ENCODE measurements at places on chromosomes 3 and 15.

- no peak for DNase-seq
Observed at GRCh38 chr3:101379658-101380376, 59.4 kb upstream of the IMPG2 start.

DNA sequence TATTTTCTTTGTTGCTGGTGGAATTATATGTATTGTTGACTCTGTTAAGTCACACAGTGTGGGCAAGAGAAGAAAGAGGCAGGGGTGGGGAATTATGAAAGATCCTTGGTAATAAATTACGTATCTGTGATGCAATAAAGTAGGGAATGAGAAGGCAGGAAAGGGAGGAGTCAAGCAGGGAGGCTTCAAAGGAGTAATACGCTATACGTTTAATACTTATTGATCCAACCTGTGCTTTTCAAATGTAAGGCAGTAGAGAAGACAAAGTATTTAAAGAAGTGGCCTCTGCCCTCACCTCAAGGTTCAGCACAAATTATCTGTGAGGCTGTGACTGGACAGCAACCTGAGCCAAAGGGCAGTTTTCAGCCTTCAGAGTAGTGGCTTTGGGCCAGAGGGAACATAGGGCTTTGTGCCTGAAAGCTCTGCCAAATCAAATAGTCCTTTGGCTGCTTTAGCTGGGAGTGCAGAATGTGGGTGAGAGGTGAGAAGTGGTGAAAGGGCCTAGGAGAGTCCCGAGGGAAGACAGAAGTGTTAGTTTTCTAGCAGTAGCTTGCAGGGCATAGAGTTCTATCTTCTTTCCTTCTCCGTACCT, 1.2 kb upstream of the PLIN1 start:
- no peak for DNase-seq

DNA sequence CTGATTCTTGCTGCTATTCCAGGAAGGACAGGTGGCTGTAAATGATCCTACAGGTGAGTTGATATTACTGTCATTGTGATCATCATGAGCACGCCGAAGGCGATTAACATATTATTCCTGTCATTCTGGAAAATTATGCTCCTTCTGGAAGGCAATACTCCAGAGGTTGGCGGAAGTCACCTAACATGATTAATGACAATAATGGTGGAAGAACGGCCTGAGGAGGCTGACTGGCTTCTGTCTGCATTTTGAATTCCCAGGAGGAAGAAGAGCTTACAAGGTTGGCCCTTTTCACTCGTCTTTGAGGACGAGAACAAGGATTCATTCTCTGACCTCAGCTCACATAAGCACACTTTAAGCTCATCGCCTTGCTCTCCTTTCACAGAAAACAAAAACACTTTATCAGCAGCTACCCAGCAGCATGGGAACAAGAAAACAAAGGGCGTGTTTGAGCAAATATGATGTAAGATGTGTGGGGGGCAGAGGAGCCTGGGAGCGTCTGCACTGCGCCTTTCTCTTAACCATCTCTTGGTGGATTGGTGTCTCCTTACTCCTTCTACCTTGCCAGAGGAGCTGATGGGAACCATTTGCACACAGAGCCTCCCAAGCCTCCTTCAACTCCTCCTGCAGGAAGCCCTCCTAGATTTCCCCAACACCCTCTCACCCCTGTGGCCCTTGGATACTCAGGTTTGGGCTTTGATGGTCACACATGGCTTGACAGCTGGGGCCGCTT, 23.0 kb downstream of the ACSBG1 start:
- DNase-seq = no peak

- DNase-seq = no peak
Observed at GRCh38 chr3:56468184-56469106, at the start of gene ERC2. Gene ERC2 (minus strand): TSS chr3:56468467.

DNA sequence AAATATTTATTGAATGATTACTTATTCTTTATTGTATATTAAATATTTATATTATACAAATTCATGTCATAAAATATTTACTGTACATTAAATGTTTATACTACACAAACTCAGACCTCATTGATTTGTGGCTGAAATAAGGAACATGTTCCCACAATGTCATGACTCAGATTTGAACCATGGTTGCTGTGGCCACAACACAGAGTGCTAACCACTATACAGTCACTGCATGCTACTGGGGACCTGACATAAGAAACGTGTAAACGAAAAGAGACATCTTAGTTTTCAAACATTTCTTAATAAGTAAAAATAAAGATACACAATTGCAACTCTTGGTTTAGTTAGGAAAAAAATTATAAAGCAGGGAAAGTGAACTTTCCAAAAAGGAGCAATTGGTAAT, 99.1 kb upstream of the AGTR1 start:
- no peak for DNase-seq

- no peak for DNase-seq
Observed at GRCh38 chr3:71680603-71681002, 44.6 kb downstream of the EIF4E3 start.

GRCh38 chr15:67372986-67373675, 118.5 kb downstream of the IQCH start:
- DNase-seq = no peak

- no peak for DNase-seq
Observed at GRCh38 chr3:168157099-168157700, 61.5 kb upstream of the GOLIM4 start.

GRCh38 chr15:93049914-93050578, 39.0 kb downstream of the RGMA start:
- DNase-seq = no peak

- no peak for DNase-seq
Observed at GRCh38 chr3:79551997-79552396, 215.8 kb downstream of the ROBO1 start.

DNA sequence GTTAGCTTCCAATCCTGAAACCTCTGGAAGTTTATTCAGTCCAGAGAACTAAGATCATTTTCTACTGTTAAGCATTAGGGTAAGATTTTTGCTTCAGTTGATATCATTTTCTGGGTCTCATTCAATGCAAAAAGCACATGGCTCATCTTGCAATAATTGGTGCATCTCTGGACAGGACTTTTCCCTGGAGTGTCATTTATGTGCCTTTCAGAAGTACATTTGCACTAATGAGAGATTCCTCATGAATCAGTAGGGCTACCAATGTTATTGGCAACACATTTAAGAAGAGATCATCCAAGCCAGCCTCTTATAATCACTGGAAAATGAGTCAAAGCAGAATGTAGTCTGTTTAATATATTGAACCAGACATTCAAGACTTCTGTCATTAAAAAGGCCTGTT, 224.2 kb upstream of the CHRNA7 start:
- DNase-seq = no peak

GRCh38 chr3:13480340-13481318, 523 bp downstream of the HDAC11 start:
- DNase-seq = no peak

- DNase-seq = no peak
Observed at GRCh38 chr3:182342252-182342651, 451.1 kb upstream of the ATP11B start.

DNA sequence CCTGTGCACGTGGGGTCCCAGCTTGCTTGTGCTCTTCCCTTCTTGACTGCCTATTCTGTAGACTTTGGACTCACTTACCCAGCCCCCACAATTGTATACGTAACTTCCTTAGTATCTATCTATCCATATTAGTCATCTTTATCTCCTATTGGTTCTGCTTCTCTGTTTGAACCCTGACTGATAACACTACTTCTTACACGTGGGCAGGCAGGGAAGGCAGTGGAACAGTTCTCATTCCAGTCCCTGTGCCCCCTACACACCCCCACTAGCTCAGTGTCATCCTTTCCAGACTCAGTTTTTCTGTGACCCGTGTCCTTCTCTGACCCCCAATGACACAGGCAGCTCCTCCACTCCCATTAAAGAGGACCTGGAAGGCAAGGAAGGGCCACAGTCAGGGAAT, 74.2 kb upstream of the FBN1 start:
- no peak for DNase-seq

DNA sequence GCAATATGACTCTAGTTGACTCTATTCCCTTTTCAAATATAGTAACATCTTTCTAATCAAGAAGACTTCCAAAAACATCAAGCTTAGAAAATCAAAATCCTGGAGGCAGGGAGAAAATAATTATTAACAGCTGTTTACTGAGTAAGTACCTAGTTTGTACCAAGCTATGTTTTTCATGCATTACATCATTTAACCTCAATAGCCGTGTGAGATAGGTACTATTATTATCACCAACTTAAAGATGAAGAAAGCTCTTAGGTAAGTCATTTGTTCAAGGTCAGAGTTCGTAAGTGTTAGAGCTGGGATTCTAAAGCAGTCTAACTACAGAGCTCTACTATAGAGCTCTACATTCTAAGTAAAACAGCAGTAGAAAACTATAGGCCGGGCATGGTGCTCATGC, 41.6 kb downstream of the GSK3B start:
- no peak for DNase-seq

DNA sequence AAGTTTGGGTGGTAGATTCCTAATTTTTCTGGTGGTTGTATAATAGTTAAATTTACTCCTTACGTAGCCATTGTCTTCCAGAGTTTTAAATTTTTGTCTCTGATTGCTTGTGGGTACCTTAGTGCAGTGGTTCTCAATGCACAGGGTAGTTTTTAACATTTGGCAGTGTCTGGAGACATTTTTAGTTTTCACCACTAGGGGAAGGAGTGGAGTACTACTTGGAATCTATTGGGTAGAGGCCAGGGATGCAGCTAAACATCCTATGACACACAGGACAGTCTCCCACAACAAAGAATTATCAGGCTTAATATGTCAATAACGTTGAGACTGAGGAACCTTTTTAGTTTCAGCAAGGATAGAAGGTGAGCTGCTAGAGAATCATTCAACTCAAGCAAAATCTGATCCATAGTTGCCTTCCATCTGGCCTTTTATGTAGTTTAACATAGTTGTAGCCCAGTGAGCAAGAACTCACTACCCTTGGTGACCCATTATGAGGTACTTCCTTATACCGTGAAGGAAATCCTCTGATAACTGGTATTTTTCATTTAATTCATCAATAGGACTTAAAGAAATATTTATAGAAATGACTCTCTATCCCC, 8.6 kb upstream of the STX19 start:
- DNase-seq = no peak

- no peak for DNase-seq
Observed at GRCh38 chr15:73560501-73561117, 72.6 kb downstream of the NPTN start.

GRCh38 chr3:12353796-12354525, 65.1 kb downstream of the PPARG start:
- DNase-seq = no peak

- no peak for DNase-seq
Observed at GRCh38 chr15:42798802-42799201, 61.9 kb upstream of the CDAN1 start.

DNA sequence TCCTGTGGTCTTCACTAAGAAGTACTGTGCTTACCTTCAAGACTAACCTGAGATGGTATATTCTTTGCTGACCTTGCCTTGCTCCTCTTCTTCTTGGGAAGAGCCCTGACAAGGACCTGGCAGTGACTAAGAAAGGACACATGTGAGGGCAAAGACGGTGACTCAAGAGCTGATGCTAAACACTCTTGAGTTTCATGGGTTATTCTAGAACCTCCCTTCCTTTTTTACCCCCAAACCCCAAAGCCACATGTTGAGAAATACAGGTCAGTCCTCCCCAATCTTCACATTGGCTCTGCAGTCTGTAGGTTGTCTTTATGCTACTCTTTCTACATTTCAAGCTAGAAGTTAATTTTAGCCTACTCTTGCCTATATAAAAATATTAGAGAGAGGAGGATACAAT, 200.6 kb downstream of the SEMA6D start:
- DNase-seq = no peak

DNA sequence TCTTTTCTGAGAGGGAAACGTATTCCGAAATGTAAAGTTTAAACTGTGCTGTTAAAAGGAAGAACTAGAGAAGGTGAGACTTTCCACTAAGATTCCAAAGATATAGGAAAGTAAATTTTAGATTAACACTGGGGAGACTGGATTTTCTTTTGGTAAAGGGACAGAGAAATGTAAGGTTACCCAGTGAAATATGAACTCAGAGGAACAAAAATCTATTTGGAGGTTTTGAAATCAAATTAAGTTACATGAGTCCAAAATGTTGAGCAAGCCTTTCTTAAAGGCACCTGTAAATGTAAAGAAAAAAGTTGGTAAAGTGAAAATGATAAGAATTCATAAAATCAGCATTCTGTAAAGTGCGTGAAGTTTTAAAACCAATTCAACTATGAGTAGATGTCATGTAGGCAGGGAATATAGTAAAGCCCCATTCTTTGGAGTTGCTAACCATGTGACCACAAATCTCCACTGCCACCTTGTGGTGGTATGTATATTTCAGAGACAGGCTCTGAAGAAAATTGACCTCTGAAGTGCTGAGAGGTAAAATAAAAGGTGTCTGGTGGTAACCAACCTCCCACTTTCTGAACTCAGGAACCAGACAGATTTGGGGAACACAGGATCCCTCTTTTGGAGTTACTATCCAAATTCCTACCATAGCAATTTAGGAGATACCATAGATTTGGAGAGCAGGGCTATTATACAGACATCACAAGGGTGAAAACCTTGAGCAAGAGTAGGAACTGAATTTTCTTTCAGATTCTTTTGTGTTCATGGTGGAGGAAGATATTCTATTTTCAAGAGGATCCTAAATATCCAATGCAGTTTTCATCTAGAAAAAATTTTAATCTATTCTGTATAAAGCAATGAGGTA, 215.3 kb downstream of the ROBO2 start:
- DNase-seq = peak; percentile 18

DNA sequence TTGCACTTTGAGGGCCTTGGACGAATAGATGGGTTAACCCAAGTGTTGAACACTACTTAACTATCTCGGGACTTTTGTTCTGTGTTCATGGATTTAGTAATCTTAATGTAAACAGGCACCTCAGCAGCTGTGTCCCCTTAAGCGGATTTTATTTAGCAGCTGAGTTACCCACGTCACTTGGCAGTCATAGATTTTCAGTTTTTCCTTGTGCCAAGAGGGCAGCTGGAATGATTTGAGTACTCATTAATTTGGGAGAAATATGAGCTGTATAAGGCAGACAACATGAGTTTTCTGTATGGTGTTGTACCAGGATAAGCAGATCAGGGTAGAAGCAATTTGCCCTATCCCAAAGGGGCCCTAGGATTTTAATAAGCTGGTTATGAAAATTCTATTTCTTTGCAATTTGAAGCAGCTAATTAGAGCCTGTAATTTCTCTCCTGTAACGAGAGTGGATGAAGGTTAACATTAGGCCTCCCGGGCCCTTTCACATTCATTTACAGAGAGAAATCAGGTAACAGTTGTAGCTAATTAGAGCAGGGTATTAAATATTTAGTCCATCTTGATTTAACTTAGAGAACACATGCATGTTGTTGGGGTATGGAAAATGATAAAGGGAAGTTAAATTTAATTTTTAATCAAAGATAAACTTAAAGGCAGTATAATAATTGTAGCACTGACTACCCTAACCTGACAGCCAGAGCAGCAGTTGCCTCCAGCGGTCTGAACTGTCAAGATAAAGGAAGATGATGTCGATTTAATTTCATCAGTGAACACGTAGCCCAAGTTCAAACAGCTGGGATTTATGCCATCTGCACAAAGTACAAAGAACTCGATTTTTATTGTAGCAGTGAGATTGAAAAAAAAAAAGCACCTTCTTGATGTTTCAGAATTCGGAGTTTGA, 194.5 kb downstream of the LRTM1 start:
- DNase-seq = no peak

DNA sequence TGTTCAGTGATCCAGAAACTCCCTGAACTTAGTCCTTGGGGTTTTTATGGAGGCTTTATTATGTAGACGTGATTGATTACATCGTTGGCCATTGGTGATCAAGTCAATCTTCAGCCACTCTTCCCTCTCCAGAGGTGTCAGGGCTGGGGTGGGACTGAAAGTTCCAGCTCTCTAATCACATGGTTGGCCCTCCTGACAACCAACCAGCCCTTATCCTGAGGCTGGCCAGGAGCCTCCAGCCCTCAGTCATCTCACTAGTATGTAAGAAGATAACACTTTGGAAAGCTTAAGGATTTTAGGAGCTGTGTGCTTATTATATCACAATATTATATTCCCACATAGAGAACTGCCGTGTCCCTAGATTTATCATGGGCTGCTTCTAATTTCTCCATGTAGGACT, 142.3 kb downstream of the VPS8 start:
- DNase-seq = no peak

Measured in NCI-H187 treated with DMSO at 0.1 percent for 48 hours (cell line).